ENCODE measurements at places on chromosomes 5 and 9.

DNA sequence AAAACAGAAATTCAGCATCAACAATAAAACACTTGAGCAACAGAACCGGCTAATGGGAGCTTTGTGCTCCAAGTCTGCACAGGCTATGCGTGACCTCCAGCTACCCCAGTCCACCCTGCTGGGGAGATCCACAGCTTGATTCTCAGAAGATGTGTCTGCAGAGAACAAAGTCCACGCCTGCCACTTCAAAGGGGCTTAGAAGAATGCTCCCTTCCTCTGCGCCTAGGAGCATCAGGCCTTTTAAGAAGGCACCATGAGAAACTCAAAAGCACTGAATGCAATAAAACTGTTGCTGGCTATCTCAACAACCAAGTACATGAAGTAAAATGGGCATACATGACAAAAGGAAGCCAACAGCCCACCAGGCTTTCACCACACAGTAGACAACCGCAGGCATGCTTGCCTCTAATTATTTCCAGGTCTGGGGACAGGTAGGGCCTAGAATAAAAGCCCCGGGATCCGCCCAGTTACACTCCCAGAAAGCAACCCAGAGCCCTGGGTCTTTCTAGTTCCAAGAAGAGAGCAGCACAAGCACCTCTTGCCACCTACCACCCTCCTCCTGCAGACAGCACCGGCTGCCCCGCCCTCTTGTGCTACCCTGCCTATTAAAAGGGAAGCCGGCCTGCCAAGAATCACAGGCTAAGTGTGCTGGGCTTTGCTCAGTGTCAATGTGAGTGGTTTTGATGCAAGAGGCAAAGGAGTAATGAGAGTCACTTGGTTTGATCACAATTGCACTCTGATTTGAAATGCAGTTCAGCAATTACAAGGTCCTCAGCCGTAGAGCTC, 123.2 kb downstream of the SPOCK1 start:
- no peak for DNase-seq

GRCh38 chr5:151293624-151294023, 9.9 kb downstream of the SLC36A3 start:
- no peak for DNase-seq

DNA sequence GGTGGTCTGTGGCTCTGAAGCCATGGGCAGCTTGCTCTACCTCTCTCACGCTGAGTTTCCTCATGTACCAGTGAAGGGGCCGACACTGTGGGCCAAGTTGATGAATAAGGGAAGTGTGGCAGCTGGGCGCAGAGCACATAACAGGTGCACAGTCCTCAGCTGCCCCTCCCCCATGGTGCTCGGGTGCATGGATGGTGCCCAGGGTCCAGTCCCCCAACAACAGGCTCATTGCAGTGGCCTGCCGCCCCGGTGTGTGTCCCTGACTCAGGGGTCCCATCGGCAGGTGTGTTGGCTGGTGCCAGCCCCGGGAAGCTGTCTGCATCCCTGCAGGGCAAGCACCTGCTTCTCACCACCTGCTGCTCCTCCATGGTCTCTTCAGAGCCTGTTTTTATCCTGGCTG, 36.6 kb downstream of the COL5A1 start:
- DNase-seq, result no peak

DNA sequence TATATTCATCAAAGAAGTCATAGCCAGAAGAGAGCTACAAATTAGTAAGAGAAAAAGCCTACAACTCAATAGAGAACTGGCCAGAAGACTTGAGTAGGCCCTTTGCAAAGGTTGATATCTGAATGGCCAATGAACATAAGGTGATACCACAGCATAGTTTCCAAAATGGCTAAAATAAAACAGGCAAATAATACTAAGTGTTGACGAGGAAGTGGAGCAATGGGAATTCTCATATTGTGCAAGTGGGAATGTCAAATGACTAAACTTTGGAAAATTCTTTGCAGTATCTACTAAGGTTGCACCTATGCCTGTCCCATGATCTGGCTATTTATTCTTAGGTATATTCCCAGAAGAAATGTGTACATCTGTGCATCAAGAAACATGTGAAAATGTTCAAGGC, 48.3 kb downstream of the BOD1 start:
- no peak for DNase-seq

GRCh38 chr9:81462801-81463200, 226.5 kb downstream of the TLE1 start:
- no peak for DNase-seq

- DNase-seq, result no peak
These were observed 7.2 kb downstream of the CYSTM1 start for GRCh38 chr5:140182075-140182711.

GRCh38 chr5:38022631-38023030, 182.8 kb upstream of the GDNF start:
- no peak for DNase-seq

- DNase-seq, result no peak
These were observed 10.4 kb downstream of the SMIM15 start for GRCh38 chr5:61151893-61152292.

DNA sequence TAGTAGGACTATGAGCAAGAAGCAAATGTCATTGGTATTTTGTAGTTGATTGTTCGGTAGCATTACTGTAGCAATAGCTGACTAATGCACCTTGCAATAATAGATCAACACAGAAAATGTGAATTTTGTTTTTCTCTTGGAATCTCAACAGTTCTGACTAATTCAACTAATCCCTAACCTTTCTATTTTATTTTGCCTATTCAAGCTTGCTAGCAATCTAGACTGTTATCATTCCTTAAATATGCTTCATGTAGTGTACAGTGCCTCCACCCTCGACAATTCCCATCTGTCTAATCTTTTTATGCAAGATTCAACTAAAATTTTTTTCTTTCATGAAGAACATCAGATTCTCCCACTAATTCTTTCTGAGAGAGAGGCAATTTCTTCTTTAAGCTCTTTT, 570.6 kb downstream of the PDE4D start:
- DNase-seq, result no peak

- DNase-seq, result no peak
These were observed 51.0 kb downstream of the MTAP start for GRCh38 chr9:21853414-21853813.

DNA sequence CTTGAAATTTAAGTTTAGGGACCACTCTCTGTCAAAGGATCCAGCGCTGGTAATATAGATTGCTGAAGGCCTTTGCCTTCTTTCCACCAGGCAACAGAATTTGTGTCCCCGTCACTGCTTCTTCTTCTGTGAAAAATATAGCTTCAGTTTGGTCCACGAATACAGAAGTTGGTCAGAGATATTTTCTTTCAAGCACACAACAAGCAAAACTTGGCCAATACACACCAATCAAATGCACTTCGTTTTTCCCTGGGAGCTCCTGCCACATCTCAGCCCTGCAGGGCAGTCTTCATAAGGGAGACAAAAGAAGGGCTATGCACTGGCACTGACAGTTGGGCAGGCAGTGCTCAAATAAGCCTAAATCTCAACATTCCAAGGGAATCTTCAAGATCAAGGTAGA, 22.9 kb downstream of the HAVCR2 start:
- DNase-seq, result peak; percentile 36

DNA sequence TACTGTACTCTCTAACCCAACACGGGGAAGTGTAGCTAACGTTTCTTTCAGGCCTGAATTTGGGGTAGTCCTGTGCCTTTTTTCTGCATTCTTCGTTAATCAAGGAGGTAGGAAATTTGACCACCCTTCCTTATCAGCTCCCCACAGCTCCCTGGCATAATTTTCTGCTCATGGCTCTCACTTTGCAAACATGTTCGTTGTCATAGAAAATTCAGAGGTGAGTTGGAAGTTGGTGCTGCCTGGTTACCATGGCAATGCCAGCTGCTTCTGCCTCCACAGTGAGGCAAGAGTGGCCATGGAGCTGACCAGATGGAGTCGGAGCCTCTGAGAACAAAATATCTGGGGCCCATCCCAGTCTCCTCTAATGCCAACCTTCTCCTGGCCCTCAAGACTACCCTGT, 116.6 kb upstream of the BOD1 start:
- no peak for DNase-seq

GRCh38 chr9:114205171-114206015, 50.1 kb downstream of the COL27A1 start:
- DNase-seq, result no peak

GRCh38 chr9:83056174-83056573, 6.8 kb downstream of the RASEF start:
- no peak for DNase-seq

GRCh38 chr9:111258209-111258874, 71.7 kb downstream of the OR2K2 start:
- no peak for DNase-seq

DNA sequence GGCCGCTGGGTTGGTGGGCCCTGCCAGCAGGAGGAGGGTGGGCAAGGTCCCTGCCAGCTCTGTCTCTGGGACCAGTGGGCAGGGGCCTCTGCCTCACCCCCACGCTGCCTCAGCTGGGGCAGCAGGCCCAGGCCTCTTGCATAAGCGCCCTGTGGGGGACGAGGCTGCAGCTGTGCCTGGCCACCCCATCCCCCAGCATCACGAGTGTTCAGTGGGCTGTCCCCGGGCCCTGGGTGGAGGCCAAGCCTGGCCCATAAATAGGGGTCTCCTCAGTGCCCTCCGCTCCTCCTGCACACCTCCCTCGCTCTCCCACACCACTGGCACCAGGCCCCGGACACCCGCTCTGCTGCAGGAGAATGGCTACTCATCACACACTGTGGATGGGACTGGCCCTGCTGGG, at the start of gene PTGDS:
Gene PTGDS, plus strand, starts transcription at position 282 of the 400 bp plus-strand sequence. Its CDS starts 75 bp downstream, at position 357.
- peak; percentile 32 for DNase-seq

- DNase-seq, result no peak
These were observed 17.0 kb upstream of the ISOC1 start for GRCh38 chr5:129077433-129078075.

DNA sequence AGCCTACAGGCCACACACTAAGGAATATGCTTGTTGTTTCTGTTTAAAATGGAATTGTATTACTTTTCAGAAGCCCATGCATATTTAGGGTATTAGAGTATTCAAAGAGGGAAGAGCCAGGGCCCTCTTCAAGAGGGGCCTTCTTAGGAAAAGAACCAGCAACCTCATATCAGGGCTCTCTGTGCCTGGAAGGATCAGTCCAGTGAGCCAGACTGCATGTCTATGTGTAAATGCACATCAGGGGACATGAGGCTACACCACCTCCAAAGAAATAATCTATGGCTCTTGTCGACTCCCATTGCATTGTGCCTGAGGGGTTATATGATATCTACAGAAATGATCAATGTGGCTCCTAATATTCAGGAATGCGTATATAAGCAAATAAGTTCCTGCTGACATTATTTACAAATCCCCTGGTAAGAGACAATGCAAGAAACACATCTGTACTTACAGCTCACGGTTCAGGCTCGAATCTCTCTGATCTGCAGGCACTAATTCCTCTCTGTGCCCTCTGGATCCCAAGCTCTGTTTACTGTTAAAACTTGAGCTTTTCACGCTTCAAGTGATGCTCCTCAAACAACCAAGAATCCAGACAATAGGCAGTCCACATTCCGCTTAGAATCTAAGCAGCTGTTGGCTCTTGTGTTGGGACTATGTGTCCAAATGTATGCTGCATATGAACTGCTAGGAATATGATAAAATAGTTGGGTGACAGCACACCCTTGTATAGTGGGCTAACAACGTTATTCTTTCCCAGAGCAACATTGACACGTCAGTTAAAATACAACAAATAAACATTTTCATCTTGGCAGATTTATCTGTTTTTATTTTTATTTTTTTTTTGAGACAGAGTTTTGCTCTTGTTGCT, 150.2 kb upstream of the KLF9 start:
- DNase-seq, result no peak

GRCh38 chr5:138148811-138149210, 9.6 kb upstream of the NME5 start:
- peak; percentile 42 for DNase-seq

DNA sequence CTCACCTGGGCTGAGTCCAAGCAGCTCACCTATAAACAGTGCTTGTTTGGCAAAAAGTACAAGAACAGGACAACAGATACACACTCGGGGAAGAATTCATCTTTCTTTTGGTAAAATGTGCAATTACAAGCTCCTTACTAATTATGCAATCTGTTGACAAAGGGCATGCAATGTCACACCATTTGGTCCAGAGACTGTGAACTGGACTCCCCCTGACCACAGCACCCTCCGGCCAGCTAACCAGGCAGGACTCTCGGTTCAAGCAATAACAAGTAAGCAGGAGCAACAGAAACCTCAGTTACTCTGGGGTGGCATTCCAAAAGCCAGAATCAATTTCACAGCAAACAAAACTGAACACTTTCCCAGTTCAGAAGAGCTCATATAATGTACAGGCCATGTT, 113.8 kb downstream of the GNAQ start:
- no peak for DNase-seq

- no peak for DNase-seq
These were observed 35.2 kb upstream of the PIK3R1 start for GRCh38 chr5:68180121-68181038.

DNA sequence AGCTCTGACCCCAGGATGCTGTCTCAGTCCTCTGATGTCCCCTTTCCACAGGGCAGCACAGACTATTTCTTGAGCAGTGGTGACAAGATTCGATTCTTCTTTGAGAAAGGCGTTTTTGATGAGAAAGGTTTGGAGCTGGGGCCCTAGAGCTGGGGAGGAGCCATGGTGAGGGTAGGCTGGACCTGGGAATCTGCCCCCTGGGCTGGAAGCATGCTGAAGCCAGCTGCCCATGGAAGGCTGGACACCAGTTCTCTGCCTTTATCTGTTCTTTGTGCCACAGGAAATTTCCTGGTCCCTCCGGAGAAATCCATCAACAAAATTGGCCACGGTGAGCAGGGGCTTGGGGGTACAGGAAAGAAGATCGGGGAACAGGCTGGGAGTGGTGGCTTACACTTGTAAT, 12.9 kb downstream of the PHYHD1 start:
- DNase-seq, result no peak

DNA sequence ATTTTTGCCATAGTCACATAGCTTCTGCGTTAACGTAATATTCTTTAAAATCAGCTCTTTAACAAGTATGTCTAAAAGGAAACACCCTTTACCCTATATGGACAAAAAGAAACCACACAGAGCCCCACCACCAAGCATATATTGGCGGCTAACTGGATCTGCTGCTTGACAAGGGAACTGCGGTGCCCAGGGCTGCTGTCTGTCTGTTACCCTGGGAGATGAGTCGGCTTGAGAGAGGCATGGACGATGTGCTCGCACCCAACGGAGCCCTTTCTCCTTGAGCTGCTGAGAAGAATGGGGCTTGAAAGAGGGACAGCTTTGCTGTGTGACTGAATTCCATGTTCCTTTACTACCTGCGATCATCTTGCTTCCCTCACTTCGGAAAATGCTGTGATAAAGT, 158.6 kb upstream of the SHB start:
- DNase-seq, result peak; percentile 3

DNA sequence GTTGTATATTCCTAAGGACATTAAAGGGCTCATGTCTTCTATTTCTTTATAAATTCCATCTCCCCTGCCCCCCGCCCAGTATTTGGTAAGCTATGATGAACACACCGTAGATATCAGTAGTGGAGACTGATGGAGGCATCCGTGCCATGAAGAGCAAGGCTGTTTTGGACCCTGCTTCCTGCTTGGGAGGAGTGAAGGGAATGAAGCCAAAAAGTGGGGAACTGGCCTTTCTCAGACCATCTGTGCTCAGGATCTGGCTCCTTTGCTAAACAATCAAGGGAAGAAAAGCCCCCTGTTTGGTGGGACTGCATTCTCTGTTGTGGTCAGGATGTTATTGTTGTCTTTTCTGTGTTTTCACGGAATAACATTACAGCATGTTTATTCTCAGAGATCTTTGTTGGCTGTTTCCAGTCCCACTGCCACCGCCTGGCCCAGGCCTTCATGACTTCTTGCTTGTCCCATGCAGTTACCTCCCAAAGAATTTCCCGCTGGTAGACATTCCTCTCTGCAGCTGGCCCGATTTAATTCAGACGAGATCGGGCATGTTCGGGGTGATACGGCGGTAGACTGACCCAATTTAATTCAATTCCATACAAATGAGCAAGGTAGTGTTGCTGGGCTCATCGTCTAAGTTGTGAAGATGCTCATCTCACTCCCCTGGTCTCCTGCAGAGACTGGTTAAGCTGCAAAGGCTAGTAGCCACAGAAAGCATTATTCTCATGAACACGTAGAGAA, 31.4 kb upstream of the ANKH start:
- no peak for DNase-seq

Measured in inflammatory macrophage (primary cell).